A549 treated with Hydrocortisone at 1 μM for 4 hours (cell line): ENCODE measurements at places on chromosomes 12 and 14. TPM values are rescaled to one million over a fixed set of nuclear protein-coding genes. Genes with fewer than 3 reads are reported as not detected.

KRT86 gene
- total RNA-seq: 27.6 to 49.8 TPM (median 46.4 TPM) in 5 replicates

TOMM20L gene
- total RNA-seq: 0.20 TPM in 1 of 5 replicates, not detected in the others

PRKAG1 gene
- 39.3 to 49.0 TPM (median 41.1 TPM) in 5 replicates for total RNA-seq

MCRS1 gene
- total RNA-seq: 61.5 to 65.6 TPM (median 63.8 TPM) in 5 replicates

MMP19 gene
- 0.35 to 0.68 TPM (median 0.60 TPM) in 5 replicates for total RNA-seq

ANKRD13A gene
- 12.9 to 21.3 TPM (median 16.2 TPM) in 5 replicates for total RNA-seq

LMO3 gene
- not detected in 5 replicates for total RNA-seq

ALX1 gene
- 4.0 to 5.0 TPM (median 4.4 TPM) in 5 replicates for total RNA-seq

SERPINA10 gene
- total RNA-seq: 0.05 TPM in 1 of 5 replicates, not detected in the others

PRH2 gene
- 0.29 to 0.47 TPM in 2 of 5 replicates, not detected in the others for total RNA-seq

KRT6C gene
- total RNA-seq: 0.06 TPM in 1 of 5 replicates, not detected in the others

PLD4 gene
- total RNA-seq: 0.05 to 0.13 TPM (median 0.05 TPM) in 4 of 5 replicates, not detected in the other

GYS2 gene
- total RNA-seq: 0.06 TPM in 1 of 5 replicates, not detected in the others

STAC3 gene
- 0.18 to 0.36 TPM (median 0.30 TPM) in 5 replicates for total RNA-seq

NRL gene
- 0.59 to 0.94 TPM (median 0.69 TPM) in 5 replicates for total RNA-seq

KRT74 gene
- total RNA-seq: not detected in 5 replicates

NEDD8 gene
- total RNA-seq: 411 to 486 TPM (median 455 TPM) in 5 replicates

BIN2 gene
- total RNA-seq: 0.09 to 0.25 TPM (median 0.14 TPM) in 5 replicates

PRIMA1 gene
- total RNA-seq: 0.32 to 0.59 TPM (median 0.43 TPM) in 5 replicates

BHLHE41 gene
- total RNA-seq: 0.53 to 1.5 TPM (median 0.69 TPM) in 5 replicates

TMEM117 gene
- 1.2 to 2.2 TPM (median 1.7 TPM) in 5 replicates for total RNA-seq

MBD6 gene
- 20.1 to 28.9 TPM (median 27.2 TPM) in 5 replicates for total RNA-seq

SYCP3 gene
- 0.18 TPM in 1 of 5 replicates, not detected in the others for total RNA-seq

RD3L gene
- total RNA-seq: not detected in 5 replicates

MAP1LC3B2 gene
- total RNA-seq: 0.47 to 1.6 TPM (median 1.3 TPM) in 5 replicates

TTC9 gene
- total RNA-seq: 2.8 to 3.5 TPM (median 3.3 TPM) in 5 replicates

VRTN gene
- 0.03 TPM in 1 of 5 replicates, not detected in the others for total RNA-seq

AQP6 gene
- 0.13 TPM in 1 of 5 replicates, not detected in the others for total RNA-seq

CELA1 gene
- not detected in 5 replicates for total RNA-seq

CYP27B1 gene
- 2.0 to 3.3 TPM (median 2.2 TPM) in 5 replicates for total RNA-seq

TEAD4 gene
- 41.8 to 46.4 TPM (median 46.1 TPM) in 5 replicates for total RNA-seq

KRT75 gene
- total RNA-seq: 0.07 to 0.18 TPM (median 0.09 TPM) in 5 replicates

NKX2-1 gene
- total RNA-seq: 0.05 to 0.10 TPM in 2 of 5 replicates, not detected in the others

ARMH4 gene
- 0.42 to 1.3 TPM (median 0.74 TPM) in 5 replicates for total RNA-seq

PLEKHA5 gene
- total RNA-seq: 5.3 to 9.7 TPM (median 6.7 TPM) in 5 replicates

CARMIL3 gene
- total RNA-seq: 0.25 to 0.62 TPM (median 0.54 TPM) in 5 replicates

PRKAB1 gene
- total RNA-seq: 32.0 to 37.5 TPM (median 34.1 TPM) in 5 replicates

LRP1 gene
- total RNA-seq: 12.2 to 18.6 TPM (median 13.7 TPM) in 5 replicates

TSPAN19 gene
- total RNA-seq: not detected in 5 replicates

GAPDH gene
- 6,926 to 9,040 TPM (median 8,633 TPM) in 5 replicates for total RNA-seq

CDKN1B gene
- total RNA-seq: 14.5 to 17.5 TPM (median 15.9 TPM) in 5 replicates

MYH6 gene
- total RNA-seq: 0.03 to 0.16 TPM (median 0.12 TPM) in 5 replicates

TAS2R7 gene
- total RNA-seq: not detected in 5 replicates

CCND2 gene
- total RNA-seq: 0.09 TPM in 1 of 5 replicates, not detected in the others

RNF212B gene
- total RNA-seq: not detected in 5 replicates

IL23A gene
- total RNA-seq: 0.43 to 0.69 TPM (median 0.53 TPM) in 5 replicates

BRF1 gene
- 24.9 to 27.6 TPM (median 26.4 TPM) in 5 replicates for total RNA-seq

HOXC5 gene
- total RNA-seq: 0.52 to 0.82 TPM (median 0.60 TPM) in 5 replicates

IFI27 gene
- 0.40 to 1.6 TPM (median 1.3 TPM) in 5 replicates for total RNA-seq
